PC-9 (cell line): ENCODE measurements at places on chromosomes 6 and 20. TPM values are rescaled to one million over a fixed set of nuclear protein-coding genes. Genes with fewer than 3 reads are reported as not detected.

Gene NMBR
- 0.35 TPM in 1 of 2 replicates, not detected in the other for total RNA-seq

- no peak overlapping the region for H3K4me3 ChIP-seq
- no peaks in the 10 kb centered on the region for H3K36me3 ChIP-seq
- no peaks in the 10 kb centered on the region for H3K27me3 ChIP-seq
- no peak overlapping the region for H3K27ac ChIP-seq
- no peak for DNase-seq
- H3K4me1 ChIP-seq = no peaks in the 10 kb centered on the region
Measured at GRCh38 chr20:8903655-8904605, 165.0 kb upstream of the PLCB4 start.

DNA sequence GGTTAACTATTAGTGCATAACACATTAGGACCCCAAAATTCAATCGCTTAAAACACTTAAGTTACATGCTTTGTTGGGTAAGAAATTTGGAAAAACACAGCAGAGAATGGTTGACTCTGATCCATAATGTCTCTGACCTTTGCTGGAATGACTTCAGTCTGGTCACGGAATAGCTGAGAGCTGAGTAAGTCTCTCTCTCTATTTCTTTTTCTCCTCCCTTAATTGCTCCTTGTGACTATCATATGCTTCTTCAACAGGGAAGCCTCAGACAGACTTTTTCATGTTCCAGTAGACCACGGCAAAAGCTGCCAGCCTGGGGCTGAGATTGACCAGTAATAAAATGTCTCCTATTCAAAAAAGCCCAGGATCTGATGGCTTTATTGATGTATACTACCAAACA, 4.8 kb downstream of the OR12D1 start:
- no peak overlapping the region for H3K27ac ChIP-seq
- DNase-seq = no peak
- H3K27me3 ChIP-seq = no peaks in the 10 kb centered on the region; the same call in 1 of the 2 replicates
- H3K36me3 ChIP-seq = no peaks in the 10 kb centered on the region
- H3K4me3 ChIP-seq = no peak overlapping the region

DNA sequence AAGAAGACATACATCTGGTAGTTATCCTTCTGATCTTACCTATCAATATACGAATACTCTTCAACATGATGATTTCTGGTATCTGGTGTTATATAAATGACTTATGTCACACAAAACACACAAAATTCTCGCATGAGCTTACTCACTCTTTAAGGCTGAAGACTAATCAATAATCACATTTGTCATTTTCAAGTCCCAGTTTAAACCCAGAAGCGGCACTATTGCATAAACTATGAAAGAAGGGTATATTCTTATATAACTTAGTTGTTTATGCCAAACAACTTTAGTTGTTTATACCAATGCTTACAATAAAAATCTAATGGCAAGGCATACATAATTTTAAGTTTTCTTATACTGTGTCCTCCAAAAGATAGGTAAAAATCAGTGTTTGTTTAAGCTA, 293.1 kb downstream of the GRIK2 start:
- no peaks in the 10 kb centered on the region for H3K36me3 ChIP-seq
- no peak overlapping the region for H3K27ac ChIP-seq
- H3K4me3 ChIP-seq = no peak overlapping the region
- no peaks in the 10 kb centered on the region for H3K4me1 ChIP-seq
- DNase-seq = no peak

DNA sequence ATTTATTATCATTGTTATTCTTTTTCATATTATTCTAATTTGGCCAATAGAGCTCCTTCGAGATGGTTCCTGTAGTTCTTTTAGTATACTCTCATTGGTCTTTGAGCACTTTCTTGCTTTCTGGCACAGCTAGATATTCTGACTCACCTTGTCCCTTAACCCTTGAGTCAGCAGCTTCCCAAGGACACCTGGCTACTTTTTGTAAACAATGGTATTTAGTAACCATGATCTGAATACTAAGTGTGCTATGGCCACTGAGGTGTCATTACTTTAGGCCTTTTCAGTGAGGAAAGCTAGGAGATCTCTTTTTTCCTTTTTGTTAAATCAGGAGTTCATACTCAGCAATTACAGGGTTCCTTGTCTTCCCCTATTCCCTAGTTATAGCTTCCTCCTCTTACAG, 126.5 kb upstream of the CITED2 start:
- H3K4me3 ChIP-seq = no peak overlapping the region
- no peak overlapping the region for H3K27ac ChIP-seq
- H3K27me3 ChIP-seq = no peaks in the 10 kb centered on the region

- H3K4me3 ChIP-seq = no peak overlapping the region
- H3K27ac ChIP-seq = no peak overlapping the region
- no peaks in the 10 kb centered on the region for H3K27me3 ChIP-seq
- H3K36me3 ChIP-seq = no peaks in the 10 kb centered on the region
Measured at GRCh38 chr20:45117581-45117980, 2.6 kb upstream of the WFDC5 start.

- H3K27ac ChIP-seq = no peak overlapping the region
- peaks cover 50% of the 10 kb centered on the region for H3K27me3 ChIP-seq
- no peak for DNase-seq
- no peak overlapping the region for H3K4me3 ChIP-seq
Measured at GRCh38 chr6:107727096-107727757, 96.9 kb downstream of the SCML4 start.

DNA sequence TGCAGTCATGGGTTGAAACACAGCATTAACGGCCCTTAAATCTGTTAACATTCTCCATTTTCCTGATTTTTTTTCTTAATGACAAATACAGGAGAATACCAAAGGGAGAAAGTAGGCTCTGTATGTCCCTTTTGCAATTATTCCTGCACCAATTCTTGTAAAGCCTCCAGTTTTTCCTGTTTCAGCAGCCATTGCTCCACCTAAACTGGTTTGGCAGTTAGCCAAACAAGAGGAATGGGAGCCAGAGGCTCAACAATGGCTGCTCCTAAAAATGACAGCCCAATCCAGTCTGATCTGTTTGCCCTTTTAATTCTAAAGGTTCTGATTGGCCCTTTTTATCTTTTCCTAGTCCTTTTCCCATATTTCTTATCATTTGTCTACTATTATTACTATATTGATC, 284.2 kb upstream of the SGK1 start:
- peaks cover 7% of the 10 kb centered on the region for H3K4me1 ChIP-seq
- no peaks in the 10 kb centered on the region for H3K36me3 ChIP-seq
- H3K27me3 ChIP-seq = no peaks in the 10 kb centered on the region
- no peak overlapping the region for H3K27ac ChIP-seq
- DNase-seq = no peak

- no peaks in the 10 kb centered on the region for H3K27me3 ChIP-seq
- no peak overlapping the region for H3K27ac ChIP-seq
- no peak for DNase-seq
Measured at GRCh38 chr20:11130554-11131166, 456.9 kb upstream of the JAG1 start.

Gene RPS6KA2
- total RNA-seq = 18.5 and 20.6 TPM in 2 replicates

Gene PACRG
- total RNA-seq = not detected in 2 replicates

Gene NR2E1
- not detected in 2 replicates for total RNA-seq

- no peak overlapping the region for H3K4me3 ChIP-seq
- no peak for DNase-seq
- H3K27ac ChIP-seq = no peak overlapping the region
- H3K4me1 ChIP-seq = 0 out of 2 replicates have a peak, but pooled peaks cover 4% of the 10 kb centered on the region
Measured at GRCh38 chr6:1179571-1180459, 132.1 kb upstream of the FOXQ1 start.

Gene FOXQ1
- 55.8 and 57.0 TPM in 2 replicates for total RNA-seq

Gene MEP1A
- total RNA-seq = not detected in 2 replicates

DNA sequence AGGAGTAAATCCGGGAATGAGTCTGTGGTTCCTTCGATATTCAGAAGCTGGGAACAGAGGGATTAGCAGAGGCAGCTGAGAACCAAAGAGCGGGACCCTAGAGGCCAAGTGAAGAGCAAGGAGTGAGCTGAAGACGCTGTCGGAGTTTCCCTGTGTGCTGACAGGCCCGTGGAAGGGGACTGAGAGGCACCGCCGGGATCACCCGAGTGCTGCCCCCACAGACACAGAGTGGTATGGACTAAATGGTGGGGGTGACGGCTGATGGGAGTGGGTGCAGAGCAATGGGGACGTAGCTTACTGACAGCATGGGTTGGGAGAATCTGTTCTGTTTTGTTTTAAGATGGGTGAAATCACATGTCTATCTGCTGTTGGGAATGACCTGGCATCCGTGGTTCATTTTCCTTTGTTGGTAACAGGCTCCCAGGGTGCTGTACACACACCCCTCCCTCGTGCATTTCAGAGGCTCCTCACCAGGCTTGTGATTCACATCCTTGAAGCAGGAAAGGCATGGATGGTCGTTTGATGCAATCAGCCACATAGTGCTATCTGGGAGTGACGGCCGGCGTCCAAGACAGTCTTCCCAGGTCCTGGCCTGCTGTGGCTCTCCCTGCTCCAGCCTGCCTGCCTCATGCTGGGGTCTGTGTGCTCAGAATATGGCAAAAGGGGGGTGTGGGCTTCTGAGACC, 97.4 kb downstream of the THBS2 start:
- DNase-seq = no peak
- no peak overlapping the region for H3K4me3 ChIP-seq
- H3K27me3 ChIP-seq = peaks cover 77% of the 10 kb centered on the region

Gene DLK2
- total RNA-seq = 3.6 and 6.2 TPM in 2 replicates

- DNase-seq = no peak
- H3K27ac ChIP-seq = no peak overlapping the region
- no peaks in the 10 kb centered on the region for H3K27me3 ChIP-seq
- H3K4me1 ChIP-seq = no peaks in the 10 kb centered on the region
- no peaks in the 10 kb centered on the region for H3K36me3 ChIP-seq
Measured at GRCh38 chr20:16284385-16285100, 288.7 kb downstream of the KIF16B start.

Gene RSPO4
- not detected in 2 replicates for total RNA-seq

Gene TCF15
- not detected in 2 replicates for total RNA-seq

Gene CFAP206
- total RNA-seq = 2.9 and 3.2 TPM in 2 replicates

DNA sequence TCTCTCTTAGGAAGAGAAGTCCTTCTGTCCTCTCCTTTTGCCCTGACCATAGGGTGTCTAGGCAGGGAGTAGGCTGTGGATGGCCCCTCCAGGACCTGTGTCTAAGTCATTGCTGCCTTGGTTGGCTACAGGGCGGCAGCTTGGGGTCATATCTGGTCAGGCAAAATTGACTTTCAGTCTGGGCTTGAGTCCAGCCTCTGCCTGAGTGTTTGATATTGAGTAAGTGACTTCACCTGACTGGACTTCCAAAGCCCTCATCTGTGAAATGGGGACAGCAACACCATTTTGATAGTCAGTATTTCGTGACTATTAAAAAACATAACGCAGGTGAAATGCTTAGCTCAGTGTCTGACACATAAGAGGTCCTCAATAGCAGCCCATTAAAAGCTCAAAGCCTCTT, 4.6 kb downstream of the TGM3 start:
- no peak for DNase-seq
- 0 out of 2 replicates have a peak, but pooled peaks cover 5% of the 10 kb centered on the region for H3K27me3 ChIP-seq
- no peak overlapping the region for H3K27ac ChIP-seq
- no peak overlapping the region for H3K4me3 ChIP-seq
- no peaks in the 10 kb centered on the region for H3K36me3 ChIP-seq
- H3K4me1 ChIP-seq = no peaks in the 10 kb centered on the region

GRCh38 chr6:161660666-161661571, 387.1 kb upstream of the AGPAT4 start:
- H3K4me3 ChIP-seq = no peak overlapping the region
- H3K27me3 ChIP-seq = no peaks in the 10 kb centered on the region
- no peaks in the 10 kb centered on the region for H3K4me1 ChIP-seq
- no peaks in the 10 kb centered on the region for H3K36me3 ChIP-seq
- H3K27ac ChIP-seq = no peak overlapping the region

- no peaks in the 10 kb centered on the region for H3K27me3 ChIP-seq
- DNase-seq = no peak
- H3K4me1 ChIP-seq = no peaks in the 10 kb centered on the region
Measured at GRCh38 chr6:69880601-69881000, 14.2 kb downstream of the COL19A1 start.

Gene LRFN2
- total RNA-seq = not detected in 2 replicates

DNA sequence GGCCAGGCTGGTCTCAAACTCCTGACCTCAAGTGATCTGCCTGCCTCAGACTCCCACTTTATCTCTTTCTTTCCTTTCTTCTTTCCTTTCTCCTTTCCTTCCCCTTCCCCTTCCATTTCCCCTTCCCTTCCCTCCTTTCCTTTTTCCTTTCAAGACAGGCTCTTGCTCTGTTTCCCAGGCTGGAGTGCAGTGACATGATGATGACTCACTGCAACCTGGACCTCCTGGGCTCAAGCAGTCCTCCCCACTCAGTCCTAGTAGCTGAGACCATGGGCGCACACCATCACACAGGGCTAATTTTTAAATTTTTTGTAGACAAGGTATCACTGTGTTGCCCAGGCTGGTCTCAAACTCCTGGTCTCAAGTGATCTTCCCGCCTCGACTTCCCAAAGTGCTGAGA, 377.6 kb upstream of the ZFP64 start:
- DNase-seq = no peak
- no peaks in the 10 kb centered on the region for H3K36me3 ChIP-seq
- H3K27ac ChIP-seq = no peak overlapping the region

Gene RAB44
- total RNA-seq = not detected in 2 replicates

DNA sequence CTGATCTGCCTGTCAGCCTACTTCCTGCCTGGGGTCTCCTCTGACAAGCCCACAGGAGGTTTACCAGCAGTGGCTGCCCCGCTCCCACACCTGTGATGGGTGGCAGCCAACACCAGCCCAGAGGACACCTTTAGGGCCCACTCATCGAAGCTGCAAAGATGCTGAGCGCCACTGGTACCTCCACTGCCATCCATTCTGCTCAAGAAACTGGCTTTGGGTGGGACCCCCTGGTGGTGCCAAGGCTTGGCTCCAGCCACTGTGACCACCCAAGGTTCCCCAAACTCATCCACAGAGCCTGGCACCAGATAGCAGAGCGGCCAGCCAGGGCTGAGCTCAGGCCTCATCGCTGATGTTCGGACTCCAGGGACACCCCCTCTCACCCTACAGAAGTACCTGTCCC, 42.5 kb downstream of the PREX1 start:
- DNase-seq = no peak
- no peak overlapping the region for H3K27ac ChIP-seq
- H3K36me3 ChIP-seq = no peaks in the 10 kb centered on the region
- H3K4me1 ChIP-seq = 0 out of 2 replicates have a peak, but pooled peaks cover 3% of the 10 kb centered on the region

Gene PRSS35
- total RNA-seq = not detected in 2 replicates

GRCh38 chr20:23955896-23956295, 32.7 kb downstream of the GGTLC1 start:
- no peak overlapping the region for H3K27ac ChIP-seq
- no peaks in the 10 kb centered on the region for H3K27me3 ChIP-seq
- no peak overlapping the region for H3K4me3 ChIP-seq
- no peaks in the 10 kb centered on the region for H3K4me1 ChIP-seq
- no peak for DNase-seq
